ENCODE measurements at places on chromosomes 4 and X.

DNA sequence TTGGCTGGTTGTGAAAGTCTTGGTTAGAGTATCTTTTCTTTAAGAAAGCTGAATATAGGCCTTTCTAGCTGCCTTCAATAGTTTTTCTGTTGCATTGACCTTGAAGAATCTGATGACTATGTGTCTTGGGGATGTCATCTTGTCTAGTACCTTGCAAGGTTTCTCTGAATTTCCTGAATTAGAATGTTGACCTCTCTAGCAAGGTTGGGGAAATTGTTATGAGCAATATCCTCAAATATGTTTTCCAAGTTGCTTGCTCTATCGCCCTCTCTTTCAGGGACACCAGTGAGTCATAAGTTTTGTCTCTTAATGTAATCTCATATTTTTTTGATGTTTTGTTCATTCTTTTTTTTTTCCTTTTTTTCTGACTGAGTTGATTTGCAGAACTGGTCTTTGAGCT is 194.7 kb downstream of the RAB28 start:
- no peak for DNase-seq

- DNase-seq, result no peak
Measured at GRCh38 chrX:136867096-136867491, 13.4 kb downstream of the RBMX start.

- DNase-seq, result peak; percentile 66
Measured at GRCh38 chrX:9285342-9285771, 179.5 kb upstream of the TBL1X start.

GRCh38 chrX:23799469-23800065 is 16.6 kb downstream of the SAT1 start:
- no peak for DNase-seq

- no peak for DNase-seq
Measured at GRCh38 chrX:26442340-26442739, 226.4 kb downstream of the MAGEB5 start.

DNA sequence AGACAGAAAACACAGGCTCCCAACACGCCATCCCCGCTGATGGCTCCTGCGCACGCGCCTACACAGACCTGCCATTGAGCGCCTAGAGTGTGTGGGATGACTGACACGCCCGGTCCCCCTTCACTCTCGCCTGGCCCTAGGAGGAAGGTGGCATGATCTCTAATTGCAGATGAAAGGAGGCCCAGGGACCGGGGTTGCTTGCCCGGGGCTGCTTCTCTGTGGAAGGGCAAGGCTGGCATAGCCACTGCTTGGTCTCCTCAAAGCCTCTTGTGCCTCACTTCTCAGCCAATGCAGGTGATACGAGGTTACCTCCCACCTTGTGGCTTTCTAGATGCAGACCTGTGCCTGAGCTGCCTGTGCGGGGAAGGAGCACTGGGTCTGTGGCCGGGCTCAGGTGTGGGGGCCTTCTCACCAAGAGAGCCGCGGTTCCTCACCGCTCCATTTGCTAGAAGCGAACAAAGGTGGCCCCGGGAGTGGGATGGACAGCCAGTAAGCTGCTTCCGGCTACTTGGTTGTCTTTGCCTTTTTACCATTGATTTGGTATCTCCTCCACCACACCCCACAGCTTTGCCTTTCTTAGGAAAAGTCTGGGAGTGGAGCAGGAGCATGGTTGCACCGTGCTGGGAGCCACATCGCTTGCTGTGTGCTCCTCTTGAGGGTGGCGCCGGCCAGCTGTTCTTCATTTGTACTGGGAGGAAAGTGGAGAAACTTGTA is 47.0 kb downstream of the TBC1D14 start:
- no peak for DNase-seq

DNA sequence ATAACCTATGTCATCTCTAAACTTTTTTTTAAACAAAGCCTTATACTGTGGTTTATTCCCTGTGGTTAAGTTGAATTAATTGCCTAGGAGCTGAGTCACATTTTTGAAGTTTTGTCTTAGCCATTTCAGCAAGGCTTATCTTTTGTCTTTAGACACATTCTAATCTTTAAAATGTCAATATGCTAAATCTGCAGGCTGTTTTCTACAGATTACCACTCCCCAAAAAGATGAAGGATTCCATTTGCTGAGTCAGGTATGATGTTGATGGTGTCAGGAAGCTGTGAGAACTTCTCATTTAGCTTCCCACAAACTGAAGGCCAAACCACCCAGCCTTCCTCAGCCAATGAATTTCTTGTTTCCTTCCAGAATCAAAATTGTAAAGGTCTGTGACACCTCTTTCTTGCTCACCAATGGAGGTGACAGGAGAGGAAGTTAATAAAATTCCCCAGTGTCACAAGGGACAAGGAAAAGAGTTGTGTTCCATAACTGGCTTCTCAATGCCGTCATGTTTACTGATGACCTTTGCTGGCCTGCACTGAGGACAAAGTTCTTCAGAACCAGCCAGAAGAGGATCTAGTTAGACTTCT is 3.7 kb upstream of the CXCL6 start:
- DNase-seq, result no peak

DNA sequence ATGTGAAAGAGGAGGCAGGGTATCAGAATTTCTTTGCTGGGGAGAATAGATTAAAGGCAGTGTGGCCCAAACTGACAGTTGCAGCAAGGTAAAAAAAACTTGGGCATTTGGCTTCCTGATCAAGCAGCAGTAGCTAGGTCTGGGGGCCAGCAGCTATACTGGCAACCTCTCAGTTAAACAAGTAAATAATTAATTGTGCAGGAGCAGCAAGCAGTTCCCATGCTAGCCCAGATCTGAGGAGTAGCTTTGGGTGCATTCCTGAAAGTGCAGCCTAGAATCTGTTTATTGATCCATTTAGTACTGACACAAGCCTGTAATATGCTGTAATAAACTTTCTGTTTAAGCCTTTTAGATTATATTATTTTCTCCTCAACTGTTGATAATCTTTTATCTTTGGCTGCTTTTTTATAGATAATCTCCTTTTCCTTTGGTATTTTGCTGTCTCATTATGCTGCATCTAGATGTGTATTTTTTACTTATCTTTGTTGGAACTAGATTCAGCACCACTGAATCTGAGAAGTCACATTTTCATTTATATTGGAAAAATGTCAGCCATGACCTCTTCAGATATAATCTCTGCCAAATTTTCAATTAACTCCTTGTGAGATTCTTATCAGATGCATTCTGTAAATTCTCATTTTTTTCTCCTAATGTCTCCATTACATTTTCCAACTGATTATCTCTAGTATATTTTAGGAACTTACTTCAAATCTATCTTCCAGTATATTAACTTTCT is 276.3 kb downstream of the STPG2 start:
- DNase-seq, result no peak

Data from activated CD4-positive, alpha-beta T cell treated with anti-CD3 and anti-CD28 coated beads, Interleukin-2, amount 10 ng/mL, durations not matched to agents 24 days and 14 days (primary cell).